ENCODE measurements at places on chromosomes 2 and 18.

DNA sequence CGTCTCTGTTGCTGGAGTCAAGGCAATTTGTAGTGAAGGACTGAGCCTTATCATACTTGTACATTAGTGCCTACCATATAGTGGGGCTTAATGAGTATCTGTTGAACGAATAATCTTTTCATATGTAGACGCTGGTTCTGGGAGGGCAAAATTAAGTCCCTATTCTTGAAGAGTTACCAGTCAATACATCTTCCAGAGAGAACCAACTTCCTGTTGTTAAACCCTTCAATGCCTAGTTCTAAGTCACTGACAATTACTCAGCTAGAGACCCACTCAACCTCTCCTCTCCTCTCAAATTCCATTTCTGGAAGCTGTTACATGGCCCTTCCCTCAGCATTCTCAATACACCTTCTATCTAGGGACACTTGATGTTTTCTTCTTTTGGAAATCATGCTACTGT, 1.1 kb upstream of the MOB4 start:
- no peak for DNase-seq

DNA sequence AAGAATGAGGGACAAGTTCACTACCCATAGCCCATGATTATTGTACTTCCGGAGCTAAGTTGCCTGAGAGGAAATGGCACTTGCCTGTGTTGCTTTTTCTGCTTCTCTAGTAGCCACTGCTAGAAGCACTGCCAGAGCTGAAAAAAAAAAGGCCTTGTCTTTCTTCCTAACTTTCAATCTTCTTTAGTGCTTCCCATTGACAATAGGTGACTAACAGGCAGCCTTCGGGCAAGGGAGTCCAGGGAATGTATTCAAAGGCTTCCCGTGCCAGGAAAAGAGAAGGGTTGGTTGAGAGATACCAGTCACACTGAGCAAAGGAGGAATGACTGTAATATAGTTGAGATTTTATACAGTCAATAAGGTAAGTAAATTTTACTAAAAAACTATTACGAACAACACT, 242.0 kb downstream of the CALCRL start:
- DNase-seq = no peak

GRCh38 chr2:27847333-27847732, 42.9 kb downstream of the RBKS start:
- DNase-seq = no peak

GRCh38 chr2:943821-944220, 6.8 kb upstream of the SNTG2 start:
- DNase-seq = no peak

DNA sequence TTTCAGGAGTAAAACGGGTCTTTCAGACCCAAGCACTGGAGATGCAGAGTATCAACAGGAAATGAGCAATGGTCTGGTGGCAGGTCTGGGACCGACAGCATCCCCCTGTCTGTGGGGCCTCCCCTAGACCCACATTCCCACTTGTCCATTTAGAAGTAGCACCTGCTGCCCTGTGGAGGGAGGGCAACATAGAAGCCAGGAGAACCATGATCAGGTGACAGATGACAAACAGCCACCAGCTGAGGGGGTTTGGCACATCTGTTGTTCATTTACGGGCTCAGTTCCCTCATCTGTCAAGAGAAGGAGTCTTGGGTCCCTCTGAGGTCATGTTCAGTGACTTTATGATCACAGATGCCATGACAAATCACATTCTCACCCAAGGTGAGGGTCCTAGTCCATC, 77.9 kb upstream of the SLC66A3 start:
- DNase-seq = no peak

GRCh38 chr2:74821177-74822126, 12.5 kb upstream of the HK2 start:
- DNase-seq = no peak

GRCh38 chr2:42998721-42999120, 206.3 kb upstream of the HAAO start:
- DNase-seq = no peak

DNA sequence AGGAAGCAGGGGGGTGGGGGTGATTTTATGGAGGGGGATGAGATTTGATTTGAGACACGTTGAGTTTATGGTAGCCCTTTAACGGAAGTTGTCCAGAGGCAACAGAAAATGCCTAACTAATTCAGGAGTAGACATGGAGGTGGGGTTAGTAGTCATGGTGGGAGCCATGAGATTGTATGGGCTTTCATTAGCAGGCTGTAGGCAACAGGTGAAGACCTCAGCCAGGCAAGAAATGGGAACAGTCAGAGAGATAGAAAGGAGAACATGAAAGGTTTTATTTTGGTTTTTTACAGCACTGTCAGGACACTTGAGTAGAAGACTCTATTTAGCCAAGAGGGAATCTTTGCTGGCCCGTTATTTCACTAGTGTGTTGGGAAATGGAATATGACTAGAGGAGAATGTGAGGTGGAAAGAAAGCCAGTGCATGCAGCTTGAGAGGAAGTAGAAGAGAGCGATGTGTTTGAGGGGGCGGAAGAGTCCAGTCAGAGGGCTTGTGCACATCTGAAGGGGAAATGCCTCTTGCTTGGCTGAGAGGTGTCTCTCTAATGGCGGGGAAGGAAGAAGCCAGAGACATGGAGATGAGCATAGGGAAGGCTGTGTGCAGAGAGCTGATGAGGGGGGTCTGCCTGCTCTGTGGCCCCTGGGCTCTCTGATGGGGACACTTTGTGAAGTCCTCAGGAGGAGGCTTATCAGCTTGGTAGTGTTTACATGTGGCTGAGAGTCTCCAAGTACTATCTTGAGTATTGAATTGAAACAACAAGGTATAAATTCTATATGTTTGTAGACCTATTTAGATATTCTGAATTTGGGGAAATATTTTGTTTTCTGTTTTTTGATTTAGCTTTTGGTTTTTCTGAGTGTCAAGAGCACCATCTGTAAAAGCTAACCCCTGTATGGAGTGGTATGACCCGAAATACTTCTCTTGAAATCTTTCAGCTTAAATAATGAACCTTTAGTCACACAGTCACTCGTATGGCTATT, 66.9 kb upstream of the ITM2C start:
- DNase-seq = no peak

DNA sequence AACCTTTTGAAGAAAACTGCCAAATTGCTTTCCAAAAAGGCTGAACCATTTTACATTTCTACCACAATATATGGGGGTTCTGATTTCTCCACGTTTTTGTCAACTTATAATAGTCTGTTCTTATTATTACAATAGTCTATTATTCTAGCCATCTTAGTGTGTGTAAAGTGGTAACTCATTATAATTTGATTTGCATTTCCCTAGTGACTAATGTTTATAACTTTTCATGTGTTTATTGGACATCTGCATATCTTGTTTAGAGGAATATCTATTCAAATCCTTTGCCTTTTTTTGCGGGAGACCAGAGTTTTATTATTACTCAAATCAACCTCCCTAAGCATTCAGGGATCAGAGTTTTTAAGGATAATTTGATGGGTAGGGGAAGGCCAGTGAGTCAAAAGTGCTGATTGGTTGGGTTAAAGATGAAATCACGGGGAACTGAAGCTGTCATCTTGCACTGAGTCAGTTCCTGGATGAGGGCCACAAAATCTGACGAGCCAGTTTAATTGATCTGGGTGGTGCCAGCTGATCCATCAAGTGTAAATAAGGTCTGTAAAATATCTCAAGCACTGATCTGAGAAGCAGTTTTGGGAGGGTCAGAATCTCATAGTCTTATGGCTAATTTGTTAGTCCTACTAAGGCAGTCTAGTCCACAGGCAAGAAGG, 303.4 kb upstream of the NCKAP5 start:
- DNase-seq = no peak

DNA sequence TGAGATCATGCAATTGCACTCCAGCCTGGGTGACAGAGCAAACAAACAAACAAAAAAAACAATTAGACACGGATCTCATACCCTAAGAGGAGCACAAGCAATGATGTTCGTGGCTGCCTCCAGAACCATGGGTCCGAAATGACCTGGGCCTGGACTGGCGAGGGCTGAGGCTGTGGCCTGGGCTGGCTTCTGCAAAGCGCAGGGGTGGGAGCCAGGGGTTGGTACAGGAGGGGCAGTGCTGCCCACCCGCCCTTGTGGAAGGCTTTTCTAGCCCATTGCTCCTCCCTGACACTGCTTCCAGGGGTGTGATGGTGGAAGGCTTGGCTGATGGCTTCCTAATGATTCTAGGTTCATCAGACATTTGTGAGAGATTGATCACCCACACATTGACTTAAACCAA, 167.8 kb downstream of the FHOD3 start:
- DNase-seq = no peak

DNA sequence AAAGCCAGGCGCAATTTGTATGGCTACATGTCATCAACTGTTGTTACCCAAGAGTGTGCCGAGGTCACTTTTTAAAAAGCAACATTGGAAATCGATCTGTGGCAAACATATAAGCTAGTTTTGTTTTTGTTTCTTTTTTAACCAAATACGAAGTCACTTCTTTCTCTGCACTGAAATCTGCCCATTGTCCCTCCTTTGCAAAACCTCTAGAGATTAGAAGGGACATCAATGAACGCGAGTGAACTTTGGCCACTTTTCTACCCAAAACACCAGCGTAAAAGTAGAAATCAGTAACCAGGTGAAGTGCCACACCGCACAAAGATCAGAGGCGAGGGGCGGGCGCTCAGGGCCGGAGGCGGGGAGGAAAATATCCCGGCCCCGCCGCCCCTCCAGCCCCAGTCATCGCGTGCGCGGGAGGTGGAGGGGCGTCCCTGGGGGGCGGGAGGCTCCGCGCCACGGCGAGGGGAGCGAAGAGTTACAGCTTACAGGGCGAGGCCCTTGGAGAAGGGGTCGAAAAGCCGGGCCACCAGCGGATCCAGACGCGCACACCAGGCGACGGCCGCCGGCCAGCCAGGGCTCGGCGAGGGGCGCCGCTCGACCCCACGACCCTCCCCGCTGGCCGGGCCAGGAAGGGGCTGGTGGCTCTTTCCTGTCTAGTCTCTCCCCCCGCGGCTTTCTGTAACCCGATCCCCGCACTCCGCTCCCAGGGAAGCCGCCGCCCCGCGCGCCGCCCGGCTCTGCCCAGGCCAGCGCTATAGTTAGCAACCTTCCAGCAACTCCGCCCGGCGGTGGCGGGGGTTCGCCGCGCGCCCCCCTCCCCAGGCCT, 993 bp downstream of the RBMS1 start:
- DNase-seq = peak; percentile 69

GRCh38 chr2:172196768-172197431, 94.2 kb upstream of the DLX2 start:
- peak; percentile 20 for DNase-seq

DNA sequence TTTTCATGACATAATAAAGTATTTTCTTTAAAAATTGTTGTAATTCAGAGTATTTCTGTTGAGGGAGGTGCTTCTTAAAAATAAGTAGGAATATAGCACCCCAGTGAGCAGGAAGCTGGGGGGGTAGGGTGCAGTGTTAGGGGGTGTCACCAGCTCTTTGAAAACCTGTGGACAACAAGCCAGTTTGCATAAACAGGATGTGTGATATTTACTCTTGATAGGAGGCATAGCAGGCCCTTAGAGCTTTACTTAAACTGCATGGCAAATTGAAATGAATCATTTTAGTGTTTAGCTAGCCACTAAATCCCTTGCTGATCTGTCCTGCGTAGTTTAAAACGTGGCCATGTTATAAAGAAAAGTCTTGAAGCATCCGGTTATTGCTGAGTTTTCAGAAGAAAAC, 8.4 kb downstream of the TGIF1 start:
- DNase-seq = peak; percentile 51

GRCh38 chr18:6876641-6877041, 147.1 kb downstream of the ARHGAP28 start:
- no peak for DNase-seq

DNA sequence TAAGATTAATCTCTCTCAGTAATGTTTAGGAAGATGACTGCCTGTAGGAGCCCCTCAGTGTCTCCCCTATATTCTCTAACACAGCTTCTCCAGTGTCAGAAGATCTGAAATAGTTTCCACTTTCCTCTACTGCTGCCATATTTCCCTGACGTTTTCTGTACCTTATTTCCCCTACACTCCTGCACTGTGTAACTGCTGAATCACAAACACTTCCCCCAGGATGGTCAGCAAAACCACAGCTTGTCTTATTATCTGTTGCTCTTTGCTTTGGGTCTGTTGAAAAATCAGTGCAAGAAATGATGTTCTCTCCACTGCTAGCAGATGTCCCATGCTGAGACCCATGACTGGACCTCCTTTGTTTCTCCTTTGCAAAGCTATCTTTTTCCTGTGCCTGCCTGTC, 441.7 kb downstream of the EPHA4 start:
- DNase-seq = no peak

DNA sequence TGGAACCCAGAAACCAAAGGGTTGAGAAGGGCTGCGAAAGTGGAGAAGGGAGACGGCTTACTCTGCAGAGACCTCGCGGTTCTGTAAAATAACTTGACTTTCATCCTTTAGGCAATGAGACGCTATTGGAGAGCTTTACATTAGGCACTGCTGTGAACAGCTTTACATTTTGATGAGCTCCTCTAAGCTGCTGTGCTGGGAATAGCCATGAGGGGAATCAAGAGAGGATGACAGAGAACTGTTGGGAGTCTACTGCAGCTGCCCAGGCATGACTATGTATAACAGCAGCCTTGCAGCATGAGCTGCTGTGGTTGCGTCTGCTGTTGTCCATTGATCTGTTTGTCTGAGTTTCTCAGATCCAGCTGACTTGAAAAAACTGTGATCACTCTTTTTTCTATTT, 310.8 kb upstream of the MAP2 start:
- DNase-seq = no peak

DNA sequence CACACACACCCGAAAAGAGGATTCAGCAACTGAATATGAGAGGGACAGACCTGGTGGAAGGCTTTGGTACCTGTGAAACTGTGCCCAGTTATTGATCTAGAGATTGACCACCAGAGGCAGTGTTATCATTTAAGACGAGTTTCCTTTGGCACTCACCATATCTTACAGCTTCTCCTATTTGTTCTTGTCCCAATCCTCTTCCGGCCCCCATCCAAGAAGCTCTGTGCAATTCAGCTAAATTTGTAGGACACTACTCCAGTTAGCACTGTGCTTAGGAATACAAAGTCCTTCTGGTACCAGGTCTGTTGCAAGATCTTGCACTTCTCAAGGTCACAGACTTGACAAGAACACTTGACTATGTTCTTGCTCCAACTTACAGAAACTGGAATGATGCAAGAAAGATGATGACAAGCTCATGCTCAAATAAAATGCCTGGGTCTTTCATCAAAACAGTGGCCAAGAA, 177.7 kb downstream of the TMEM247 start:
- peak; percentile 10 for DNase-seq

GRCh38 chr2:66547118-66547517, 112.2 kb downstream of the MEIS1 start:
- DNase-seq = no peak

Measured in CD4-positive, alpha-beta memory T cell (primary cell).